Neural progenitor cell (in vitro differentiated cells): ENCODE measurements at places on chromosomes 11 and 22. TPM values are rescaled to one million over a fixed set of nuclear protein-coding genes. Genes with fewer than 3 reads are reported as not detected.

DNA sequence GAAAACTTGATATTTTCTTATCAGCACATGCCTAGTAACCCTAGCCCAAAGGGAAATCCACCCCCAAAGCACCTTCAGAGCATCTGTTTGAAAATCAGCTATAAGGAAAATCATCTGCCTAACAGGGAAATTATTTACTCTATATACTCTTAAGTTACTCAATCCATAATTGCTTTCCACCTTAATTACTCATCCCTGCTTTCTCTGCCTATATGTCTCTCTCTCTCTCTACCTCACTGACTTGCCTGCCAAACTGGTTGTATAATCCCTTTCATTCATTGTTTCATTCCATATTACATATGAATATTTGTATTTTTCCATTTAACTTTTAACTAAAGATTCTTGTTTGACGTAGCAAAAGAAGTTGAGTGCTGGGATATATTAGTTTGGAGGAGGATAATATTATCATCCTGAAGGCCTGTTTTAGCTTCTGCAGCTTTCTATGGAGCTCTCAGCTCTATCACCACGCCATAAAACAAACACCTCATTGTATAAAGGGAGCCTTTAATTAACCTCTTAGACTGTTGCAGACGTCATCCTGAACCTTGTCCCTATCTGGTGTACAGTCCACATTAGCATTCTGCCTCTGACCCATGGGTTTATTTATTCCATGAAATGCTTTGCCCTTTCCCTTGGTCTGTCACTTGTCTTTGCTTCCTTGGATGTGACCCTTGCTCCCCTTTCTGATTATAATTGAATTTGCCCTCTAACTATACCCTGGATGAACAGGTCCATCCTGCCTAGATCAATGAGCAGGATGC is 98.9 kb downstream of the INSC start:
- no peak for DNase-seq

NPTXR gene
- total RNA-seq: 0.99 and 2.5 TPM in 2 replicates

EEF1G gene
- 2,358 and 3,183 TPM in 2 replicates for total RNA-seq

MIF gene
- total RNA-seq: 132 and 552 TPM in 2 replicates

MPEG1 gene
- not detected in 2 replicates for total RNA-seq
